ENCODE measurements at places on chromosomes 2 and 18.

DNA sequence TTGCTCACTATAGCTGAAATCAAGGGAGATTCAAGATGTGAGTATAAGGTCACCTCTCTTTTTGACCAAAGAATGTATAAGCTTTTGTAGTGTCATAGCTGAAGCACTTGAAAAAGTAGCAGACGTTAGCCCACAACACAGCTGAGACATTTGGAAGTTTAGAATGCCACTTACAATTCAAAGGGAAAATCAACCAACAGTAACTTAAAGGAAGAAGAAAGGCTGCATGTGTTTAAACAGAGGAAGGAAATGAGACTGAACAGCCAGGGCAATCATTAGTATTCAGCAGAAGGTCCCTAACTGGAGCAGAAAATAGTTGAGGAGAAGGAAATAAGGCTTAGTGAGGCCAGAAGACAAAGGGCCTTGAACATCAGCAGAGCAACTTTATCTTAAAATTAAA, 23.5 kb upstream of the SCG2 start:
- no peak for DNase-seq

GRCh38 chr2:192546565-192546964, 351.8 kb upstream of the TMEFF2 start:
- no peak for DNase-seq

GRCh38 chr18:47526147-47526546, 274.7 kb upstream of the SKOR2 start:
- no peak for DNase-seq

- no peak for DNase-seq
Observed at GRCh38 chr2:213086050-213086449, 65.4 kb downstream of the IKZF2 start.

GRCh38 chr2:12803607-12804006, 86.9 kb downstream of the TRIB2 start:
- DNase-seq = no peak

DNA sequence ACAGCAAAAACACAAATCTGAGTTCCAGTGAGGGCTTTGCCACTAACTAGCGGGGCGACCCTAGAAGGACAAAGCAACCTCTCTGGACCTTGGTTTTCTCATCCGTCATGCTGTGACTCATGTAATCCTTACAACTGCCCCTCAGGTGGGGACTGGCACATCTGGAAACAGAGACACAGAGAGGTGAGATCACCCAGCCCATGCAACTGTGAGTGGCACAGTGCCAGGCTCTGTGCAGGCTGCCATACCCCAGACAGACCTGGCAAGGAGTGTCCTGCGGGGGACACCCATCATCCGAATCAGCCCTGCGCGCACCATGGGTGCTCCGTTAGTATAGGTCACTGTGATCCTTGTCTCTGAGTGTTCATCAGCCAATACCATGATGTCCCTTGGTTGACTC, 198.3 kb downstream of the SMAD7 start:
- DNase-seq = no peak

DNA sequence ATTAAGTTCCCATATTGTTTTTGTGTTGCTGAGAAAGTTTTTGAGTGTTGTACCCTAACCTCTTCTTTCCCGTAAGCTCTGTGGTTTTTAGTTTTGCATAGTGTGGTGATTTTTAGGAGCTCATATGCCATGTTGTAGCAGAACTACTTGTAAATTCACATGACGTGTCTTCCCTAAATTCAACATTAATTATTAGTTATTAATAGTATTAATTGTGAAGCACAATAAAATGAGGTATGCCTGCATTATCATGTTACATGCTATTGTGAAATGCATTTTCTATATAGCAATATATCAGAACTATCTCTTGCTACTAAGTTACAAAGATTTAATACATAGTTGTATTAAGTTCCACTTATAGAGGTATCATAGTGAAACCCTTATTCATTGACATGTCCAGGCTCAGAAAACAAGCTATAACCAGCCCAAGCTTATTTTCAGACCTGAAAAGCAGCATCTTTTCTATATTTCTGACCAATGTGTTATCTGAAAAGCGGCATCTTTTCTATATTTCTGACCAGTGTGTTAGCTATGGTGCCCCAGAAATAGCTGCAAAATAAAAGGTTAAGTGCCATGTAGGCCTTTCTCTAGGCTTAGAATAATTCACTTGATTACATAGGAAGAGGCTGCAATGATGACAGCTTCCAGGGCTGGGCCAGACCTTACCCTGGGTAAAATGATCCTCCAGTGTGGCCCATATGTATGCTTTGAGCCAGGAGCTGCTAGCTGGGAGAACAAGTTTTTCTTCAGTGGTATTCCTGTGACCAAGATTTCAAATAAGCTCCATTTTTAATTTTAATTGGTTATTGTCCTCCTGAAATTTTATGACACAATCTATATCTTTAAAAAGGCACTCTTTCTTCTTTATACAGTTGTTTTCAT, 21.6 kb downstream of the EPAS1 start:
- no peak for DNase-seq

DNA sequence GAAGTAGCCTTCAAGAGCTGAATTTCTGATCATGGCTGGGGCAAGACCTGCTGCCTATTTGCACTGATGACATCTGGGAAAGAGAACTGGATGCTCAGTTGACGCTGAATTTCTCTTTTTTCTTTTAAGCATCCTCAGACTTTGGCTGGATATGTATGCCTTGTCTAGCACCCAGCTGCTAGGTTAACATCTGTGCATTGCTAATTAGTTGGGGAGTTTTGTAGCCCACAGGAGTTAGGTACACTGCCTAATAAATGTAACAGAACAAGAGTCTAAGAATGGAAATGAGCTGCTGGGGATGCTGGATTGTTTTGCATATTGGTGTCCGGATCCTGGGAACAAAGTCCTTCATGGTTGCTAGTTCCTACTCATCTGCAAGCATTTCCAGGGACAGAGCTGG, 40.9 kb upstream of the STPG4 start:
- DNase-seq = no peak

GRCh38 chr2:237790353-237790752, 8.2 kb upstream of the RBM44 start:
- no peak for DNase-seq

GRCh38 chr2:95029898-95030341, 4.4 kb downstream of the MAL start:
- DNase-seq = no peak

DNA sequence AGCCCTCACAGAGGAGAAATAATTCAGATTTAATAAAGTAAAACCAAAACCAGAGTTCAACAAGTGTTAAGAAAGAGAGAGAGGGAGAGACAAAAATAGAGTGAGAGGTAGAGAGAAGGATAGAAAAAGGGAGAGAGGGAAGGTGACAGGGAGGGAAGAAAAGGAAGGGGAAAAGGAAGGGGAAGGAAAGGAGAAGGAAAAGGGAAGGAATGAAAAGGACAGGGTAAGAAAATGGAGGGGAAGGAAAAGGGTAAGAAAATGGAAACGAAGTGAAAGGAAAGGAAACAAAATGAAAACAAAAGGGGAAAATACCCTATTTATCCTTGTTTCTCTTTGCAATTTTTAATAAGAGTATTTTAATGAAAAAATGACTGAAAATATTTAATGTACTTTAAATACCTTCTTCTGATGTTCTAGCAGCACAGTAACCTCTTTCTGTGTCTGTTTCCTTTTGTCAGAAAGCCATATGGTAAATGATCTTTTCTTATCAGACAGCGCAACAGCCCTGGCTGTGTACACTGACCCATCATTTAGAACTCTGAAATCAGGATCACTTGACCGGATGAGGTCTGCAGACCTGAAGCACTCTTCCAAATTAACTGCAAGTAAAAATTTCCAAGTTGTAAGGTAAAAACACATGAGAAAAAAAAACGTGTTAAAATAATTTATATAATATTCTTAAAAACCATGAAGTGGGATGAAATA, 11.8 kb downstream of the DSC3 start:
- DNase-seq = no peak

DNA sequence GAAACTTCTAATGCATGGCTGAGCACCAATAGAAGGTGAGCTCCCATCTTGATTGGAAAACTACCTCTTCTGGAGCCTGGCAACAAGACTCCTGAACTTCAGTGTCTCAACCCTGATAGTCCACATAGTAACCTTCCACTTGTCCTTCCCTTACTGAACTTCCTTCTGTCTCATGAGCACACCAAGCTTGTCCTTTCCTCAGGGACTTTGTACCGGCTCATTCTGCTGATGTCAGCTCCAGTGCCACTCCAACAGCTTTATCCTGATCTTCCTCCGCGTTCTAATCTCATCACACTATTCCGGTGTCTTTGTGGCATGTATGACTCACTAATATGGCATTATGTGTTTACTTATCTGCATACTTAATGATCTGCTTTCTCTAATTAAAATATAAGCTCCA, 862.0 kb upstream of the ID2 start:
- no peak for DNase-seq

- DNase-seq = no peak
Observed at GRCh38 chr2:204517154-204517553, 28.1 kb upstream of the PARD3B start.

DNA sequence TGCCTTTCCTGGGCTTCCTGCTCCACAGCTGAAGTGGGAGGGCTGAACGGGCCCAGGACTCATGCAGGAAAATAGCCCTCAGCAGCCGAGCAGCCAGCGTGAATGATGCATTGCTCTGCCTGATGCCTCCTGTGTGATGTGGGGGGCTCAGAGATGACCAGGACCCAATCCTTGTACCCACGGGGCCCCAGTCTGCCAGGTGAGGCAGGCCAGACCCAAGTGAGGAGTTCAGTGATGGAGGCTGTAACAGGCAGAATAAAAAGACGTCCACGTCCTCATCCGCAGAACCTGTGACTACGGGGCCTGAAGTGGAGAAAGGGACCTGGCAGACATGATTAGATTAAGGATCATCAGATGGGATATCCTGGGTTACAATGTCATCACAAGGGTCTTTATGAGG, 194.9 kb upstream of the HDAC4 start:
- no peak for DNase-seq

- no peak for DNase-seq
Observed at GRCh38 chr2:28649481-28650265, 102.0 kb upstream of the PPP1CB start.

- DNase-seq = no peak
Observed at GRCh38 chr2:205463466-205464025, 218.8 kb upstream of the NRP2 start.

DNA sequence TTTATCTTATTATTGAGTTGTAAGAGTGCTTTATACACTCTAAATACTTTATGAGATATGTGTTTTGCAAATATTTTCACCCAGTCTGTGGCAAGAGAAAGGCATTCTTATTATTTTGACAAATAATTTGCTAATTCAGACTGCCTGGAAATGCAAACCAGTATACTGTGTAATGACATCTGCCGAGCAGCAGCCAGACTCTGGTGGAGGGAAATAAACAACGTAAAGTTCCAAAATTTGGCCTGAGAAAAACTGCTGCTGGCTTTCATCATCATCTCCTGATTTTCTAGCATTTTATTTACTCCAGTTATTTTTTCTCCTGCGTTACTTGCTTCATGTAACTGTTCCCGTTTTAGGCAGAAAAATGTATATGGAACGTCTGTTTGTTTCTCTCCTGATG, 161.6 kb downstream of the RNF152 start:
- no peak for DNase-seq

GRCh38 chr18:12405066-12405465, 2.7 kb upstream of the PRELID3A start:
- DNase-seq = no peak

- DNase-seq = no peak
Observed at GRCh38 chr2:23484275-23484674, 99.3 kb downstream of the KLHL29 start.

- no peak for DNase-seq
Observed at GRCh38 chr2:225340923-225341322, 58.6 kb upstream of the NYAP2 start.

DNA sequence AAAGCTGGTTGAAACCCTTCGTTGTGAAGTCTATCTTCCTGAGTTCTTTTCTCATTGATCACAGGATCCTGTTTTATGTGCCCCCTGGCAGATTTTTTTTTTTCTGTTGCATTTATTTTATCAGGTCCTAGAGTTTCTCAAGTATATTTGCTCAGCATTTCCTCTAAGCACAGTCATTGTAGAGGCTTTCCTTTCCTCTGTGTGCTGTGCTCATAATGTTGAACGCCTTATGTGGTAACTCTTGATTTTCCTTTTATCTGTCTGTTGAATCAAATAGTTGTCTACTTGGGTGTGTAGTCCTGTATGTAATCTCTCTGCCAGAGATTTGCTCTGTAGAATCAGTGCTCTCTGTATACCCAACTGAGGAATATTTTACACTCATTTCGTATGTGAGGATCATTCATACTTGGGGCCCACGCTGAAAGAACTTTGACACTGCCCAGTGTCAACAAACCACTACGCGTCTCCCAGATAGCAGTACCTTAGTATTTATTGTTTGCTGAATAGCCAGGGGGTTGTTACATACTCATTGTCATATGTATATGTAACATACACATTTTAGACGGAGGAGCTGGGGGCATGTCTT, 118.2 kb downstream of the CTNNA2 start:
- no peak for DNase-seq

GRCh38 chr2:102041351-102041750, 49.6 kb downstream of the IL1R2 start:
- no peak for DNase-seq

- DNase-seq = no peak
Observed at GRCh38 chr18:68627812-68628211, 87.1 kb downstream of the TMX3 start.

GRCh38 chr2:73177645-73178255, 24.6 kb upstream of the NOTO start:
- DNase-seq = no peak

- DNase-seq = no peak
Observed at GRCh38 chr2:156325688-156326525, 6.6 kb downstream of the NR4A2 start.

DNA sequence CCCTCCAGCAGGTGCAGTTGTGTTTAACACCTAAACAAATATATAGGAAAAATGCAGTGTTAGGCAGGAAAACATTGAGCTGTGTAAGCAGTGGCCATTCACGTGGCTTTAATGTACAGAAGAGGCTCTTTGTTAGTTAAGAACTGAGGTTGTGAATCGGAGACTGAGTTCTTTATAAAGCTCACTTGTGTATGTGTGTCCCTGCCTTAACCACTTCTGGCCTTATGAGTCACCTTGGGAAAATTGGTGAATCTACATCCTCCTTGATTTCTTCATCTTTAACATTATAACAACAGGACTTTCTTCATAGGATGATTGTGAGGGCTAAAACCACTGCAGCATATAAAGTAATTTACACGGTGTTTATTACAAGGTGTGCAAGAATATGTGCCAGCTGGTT, 188.4 kb upstream of the TPO start:
- no peak for DNase-seq

DNA sequence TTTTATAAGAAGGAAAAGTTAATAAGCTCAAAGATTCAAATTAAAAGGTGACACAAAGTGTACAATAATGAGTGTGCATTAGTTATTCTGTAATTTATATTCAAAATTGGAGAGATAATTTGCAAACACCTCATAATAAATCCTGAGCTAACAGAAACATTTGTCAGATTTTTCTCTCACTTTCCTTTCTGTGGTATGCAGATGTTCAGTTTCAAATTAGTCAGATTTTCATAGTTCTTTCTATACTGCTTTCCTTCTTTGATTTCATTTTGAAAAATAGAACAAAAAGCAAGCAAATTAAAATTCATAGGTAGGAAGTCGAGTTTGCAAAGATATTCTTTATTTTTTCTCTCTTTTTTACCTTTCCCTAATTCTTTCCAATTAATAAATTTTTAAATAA, 1420.1 kb upstream of the NXPH2 start:
- DNase-seq = no peak

GRCh38 chr2:883260-883802, 67.3 kb upstream of the SNTG2 start:
- DNase-seq = no peak
